ENCODE measurements at places on chromosomes 7 and 10.

DNA sequence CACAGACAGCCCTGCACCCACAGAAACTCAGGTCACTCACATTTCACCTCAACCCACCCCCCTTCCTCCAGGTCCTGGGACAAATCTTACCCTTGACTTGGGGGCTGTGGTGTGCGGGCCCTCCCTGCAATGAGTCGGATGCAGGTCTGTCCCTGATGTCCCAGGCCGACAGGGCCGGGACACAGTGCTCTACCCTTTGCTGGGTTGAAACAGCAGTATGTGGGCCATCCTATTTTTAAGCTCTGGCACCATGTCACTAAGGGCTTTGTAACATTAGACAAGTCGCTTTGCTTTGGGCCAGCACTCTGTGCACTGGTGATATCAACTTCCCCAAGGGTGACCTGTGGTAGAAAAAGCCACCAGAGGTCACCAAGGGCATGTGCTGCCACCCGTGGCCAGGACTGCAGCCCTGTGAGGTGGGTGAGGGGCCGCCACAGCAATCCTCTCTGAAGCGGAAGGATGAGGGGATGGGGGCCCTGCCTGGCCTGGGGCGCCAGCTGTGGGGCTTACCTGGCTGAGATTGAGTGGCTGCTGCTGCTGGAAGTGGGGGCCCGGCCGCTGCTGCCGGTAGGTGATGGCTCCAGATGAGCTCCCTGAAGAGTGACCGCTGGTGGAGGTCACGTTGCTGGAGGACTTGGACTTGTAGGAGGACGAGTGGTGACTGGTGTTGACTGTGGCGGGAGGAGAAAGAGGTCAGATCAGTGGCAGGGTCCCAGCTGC, 51.3 kb downstream of the CLEC2L start:
- no peak for DNase-seq

DNA sequence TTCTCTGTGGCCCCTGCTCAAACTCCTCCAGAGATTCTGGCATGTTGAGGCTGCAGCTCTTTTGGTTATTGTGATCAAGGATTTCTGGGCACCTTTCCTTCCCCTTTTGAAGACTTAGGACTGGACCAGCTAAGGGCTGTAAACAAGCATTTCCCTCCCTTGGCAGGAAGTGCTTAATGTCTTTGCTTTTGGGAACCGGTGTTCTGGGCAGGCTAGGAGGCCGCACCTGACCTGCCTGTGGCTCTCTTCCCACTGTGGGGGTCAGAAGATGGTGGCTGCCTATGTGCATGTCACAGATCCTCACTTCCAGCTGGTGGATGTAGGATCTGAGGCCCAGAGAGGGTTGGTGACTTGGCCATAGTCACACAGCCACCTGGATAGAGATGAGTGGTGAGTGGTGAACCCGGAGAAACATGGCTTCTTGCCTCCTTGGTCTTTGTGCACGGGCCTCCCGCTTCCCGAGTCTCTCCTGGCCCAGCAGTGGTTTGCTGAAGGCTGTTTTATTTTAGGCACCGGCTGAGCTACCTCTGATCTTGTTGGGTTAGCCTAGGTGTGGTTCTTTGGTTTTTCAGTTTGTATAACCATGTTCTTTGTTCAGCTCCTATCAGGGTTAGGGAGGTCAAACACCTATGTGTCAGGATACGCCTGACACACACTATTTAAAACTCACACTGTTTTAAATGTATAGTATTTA, 82.0 kb downstream of the GRK5 start:
- DNase-seq = no peak

DNA sequence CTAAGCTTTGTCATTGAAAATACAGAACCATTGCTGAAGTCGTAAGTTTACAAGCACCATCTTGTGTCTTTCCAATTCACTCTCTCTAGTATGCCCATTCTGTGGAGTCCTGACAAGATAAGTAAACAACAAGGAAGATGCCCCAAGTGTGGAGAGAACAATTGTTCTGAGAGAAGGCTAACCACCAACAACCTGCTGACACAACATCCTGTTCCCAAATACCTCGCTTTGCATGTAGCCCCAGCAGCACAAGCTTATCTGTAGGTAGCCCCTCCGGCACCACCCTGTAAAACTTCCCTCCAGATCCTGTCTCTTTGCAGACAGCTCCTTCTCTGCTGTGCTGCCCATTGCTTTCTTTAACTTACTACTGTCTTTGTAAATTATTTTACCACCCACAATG, 233.3 kb upstream of the AOAH start:
- DNase-seq = no peak

GRCh38 chr7:31083210-31083786, 31.2 kb downstream of the ADCYAP1R1 start:
- no peak for DNase-seq

GRCh38 chr7:142883571-142884285, 1.8 kb downstream of the TRPV6 start:
- DNase-seq = no peak

DNA sequence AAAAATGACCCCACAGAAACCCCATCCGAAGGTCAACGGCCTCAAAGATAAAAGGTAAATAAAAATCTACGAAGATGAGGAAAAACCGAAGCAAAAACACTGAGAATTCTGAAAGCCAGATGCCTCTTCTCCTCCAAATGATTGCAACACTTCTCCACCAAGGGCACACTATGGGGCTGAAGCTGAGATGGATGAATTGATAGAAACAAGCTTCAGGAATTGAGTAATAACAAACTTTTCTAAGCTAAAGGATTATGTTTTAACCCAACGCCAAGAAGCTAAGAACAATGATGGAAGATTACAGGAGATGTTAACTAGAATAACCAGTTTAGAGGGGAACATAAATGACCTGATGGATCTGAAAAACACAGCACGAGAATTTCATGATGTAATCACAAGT, 127.8 kb downstream of the MACC1 start:
- no peak for DNase-seq
